ENCODE measurements at places on chromosomes 5 and 9.

GRCh38 chr5:120464627-120465435 is 731 bp downstream of the PRR16 start:
- no peak for DNase-seq

GRCh38 chr5:31157720-31158119 is 35.8 kb upstream of the CDH6 start:
- DNase-seq: no peak

DNA sequence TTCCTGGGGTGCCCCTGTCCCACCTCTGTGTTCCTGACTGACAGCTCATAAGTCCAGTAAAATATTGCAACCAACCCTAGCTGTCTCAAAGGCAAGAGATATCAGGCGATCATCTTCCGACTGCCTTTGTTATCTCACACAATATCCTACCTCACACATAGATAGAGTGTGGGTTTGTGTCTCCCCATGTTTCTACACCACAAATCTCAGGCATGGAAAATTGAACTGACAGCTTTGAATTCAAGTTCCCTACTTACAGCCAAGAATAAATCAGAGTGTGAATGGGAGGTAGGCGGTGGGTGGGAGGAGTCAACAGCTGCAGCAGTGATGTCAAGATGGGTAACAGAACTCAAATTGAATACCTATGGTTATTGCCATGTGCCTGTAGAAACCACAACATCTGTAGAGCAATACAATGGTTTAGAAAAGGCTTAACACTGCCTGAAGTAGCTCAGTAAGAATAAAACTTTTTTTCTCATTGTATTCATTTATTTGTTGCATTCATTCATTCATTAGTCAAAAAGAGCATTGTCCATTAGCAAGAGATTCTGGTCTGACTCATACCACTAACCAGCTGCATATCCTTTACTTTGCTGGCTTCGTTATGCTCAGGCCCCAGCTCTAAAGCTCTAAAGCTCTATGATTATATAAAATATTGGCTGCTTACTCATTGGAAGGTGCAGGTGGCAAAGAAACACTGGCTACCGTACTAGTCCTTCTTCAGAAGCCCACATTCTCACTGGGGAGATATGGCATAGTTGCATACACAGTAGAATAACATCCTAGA is 108.2 kb upstream of the DMAC1 start:
- no peak for DNase-seq

DNA sequence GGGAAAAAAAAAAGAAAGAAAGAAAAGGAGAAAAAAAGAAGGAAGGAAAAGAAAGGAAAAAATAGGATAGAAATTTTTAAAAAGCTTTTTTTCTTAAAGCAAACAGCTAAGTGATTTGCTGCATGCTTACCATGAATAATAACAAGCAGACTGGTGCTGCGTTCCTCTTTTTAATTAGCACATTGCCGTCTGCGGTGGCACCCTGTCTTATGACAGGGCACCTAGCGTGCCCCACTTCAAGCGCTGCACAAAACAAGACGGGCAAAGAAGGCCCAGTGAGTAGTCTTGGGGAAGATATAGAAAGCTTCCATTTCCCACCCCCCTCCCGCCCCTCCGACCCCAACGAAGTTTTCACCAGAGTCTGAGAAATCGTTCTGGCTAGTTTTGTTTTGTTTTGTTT is 513.9 kb downstream of the ZNF608 start:
- no peak for DNase-seq

DNA sequence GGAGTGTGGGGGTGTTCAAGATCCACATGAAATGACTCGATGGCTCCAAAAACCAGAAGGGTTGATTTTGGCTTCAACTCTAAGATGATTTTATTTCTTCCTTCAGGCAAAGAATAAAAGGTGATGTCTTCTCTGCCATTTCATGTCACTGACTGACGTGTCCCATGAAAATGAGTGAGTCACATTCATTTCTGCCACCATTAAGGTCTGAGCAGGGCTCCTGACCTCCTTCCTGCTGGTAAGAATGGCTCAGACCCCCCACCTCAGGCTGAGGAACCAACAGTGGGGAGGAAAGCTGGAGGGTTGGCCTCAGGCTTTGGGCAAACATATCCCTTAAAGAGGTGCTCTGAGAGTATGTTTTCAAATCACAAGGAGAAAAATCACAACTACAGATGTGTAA is 53.9 kb upstream of the ZNF354A start:
- DNase-seq: no peak

All from activated CD4-positive, alpha-beta T cell treated with anti-CD3 and anti-CD28 coated beads for 1 hour (primary cell).